T-helper 9 cell (primary cell): ENCODE measurements at places on chromosomes 13 and 19.

- no peak for DNase-seq
Measured at GRCh38 chr19:40982594-40983101, 8.4 kb upstream of the CYP2B6 start.

DNA sequence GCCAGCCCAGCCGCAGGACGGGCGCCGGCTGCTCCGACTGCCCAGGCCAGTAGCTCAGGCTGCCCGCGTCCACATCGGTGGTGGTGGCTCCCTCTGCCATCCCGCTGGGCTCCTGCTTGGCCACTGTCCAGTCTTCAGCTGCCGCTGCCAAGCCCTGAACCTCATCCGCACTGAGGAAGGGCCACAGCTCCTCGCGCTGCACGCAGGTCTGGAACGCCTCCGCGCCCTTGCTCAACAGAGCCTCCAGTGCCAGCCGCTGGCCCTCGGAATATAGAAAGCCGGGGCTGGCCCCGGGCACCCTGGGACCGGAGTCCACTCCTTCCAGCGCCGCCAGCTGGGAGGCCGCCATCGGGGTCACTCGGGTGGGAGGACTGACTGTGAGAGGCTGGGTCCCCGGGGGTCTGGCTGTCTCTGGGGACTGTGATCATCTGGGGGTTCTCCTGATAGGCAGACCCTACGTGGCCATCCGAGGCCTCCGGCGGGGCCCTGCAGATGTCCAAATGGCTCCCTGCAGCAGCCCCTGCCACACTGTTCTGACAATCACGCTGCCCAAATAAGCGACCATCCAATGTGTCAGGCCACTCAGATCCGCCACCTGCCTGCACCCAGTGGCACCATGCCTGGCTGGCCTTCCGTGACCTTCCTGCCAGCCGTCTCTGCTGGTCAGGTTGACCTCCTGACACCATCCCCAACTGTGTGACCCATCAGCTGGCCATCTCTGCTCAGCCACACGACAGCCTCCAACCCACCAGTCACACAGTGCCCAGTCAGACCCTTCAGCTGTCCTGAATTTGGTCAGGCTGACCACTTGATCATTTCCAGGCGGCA lies 1.6 kb downstream of the FAM83E start:
- DNase-seq, result no peak

DNA sequence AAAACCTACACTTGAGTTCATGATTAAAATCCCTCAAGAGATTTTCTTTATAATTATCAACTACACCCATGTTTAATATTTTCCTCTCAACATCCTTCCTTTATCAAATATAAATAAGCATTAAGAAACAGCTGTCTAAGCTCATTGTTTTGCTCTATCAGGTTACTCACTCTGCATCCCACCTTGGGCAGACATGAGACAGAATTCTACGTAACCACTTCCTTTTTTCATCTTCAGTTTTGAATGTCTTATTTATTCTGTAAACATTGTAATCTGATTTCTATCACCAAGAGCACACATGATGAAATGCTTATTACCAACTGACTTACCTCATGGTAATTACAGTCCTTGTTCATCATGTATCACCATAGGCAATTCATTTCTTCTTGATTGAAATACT lies 1256.6 kb upstream of the ATXN8OS start:
- no peak for DNase-seq

GRCh38 chr19:16449330-16449961 lies 22.3 kb downstream of the EPS15L1 start:
- no peak for DNase-seq
